A673 (cell line): ENCODE measurements at places on chromosomes 5 and 9. TPM values are rescaled to one million over a fixed set of nuclear protein-coding genes. Genes with fewer than 3 reads are reported as not detected.

DNA sequence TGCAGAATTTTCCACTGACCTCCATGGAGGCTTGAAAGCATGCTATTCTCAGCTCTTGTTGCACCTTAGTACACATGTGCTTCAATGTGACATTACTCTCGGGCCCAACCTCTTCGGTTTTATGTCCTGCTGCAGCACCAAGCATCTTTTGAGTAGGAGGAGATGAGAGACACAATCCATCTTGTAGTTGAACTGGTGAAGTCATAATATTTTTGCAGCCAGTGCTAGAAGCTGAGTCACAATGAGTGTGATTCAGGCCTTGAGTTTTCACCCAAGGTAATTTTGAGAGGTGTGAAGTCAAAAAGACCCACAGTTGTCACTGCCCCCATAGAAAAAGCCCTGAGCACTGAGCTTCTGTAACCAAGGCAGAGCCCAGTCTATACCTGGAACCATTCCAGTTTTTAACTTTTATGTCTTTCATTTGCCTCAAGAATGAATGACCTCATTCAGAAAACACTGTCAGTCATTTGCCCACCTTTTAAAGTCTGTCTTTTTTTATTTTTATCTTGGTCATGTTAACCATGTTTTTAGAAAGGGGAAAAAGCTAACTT, 117.7 kb downstream of the ZNF462 start:
- no peak for DNase-seq

GRCh38 chr5:71597001-71597400, 9.9 kb downstream of the MCCC2 start:
- DNase-seq: no peak

GRCh38 chr5:131589510-131590348, 45.3 kb downstream of the RAPGEF6 start:
- DNase-seq: peak; percentile 61

GRCh38 chr5:126909856-126910255, 120.5 kb downstream of the MARCHF3 start:
- no peak for DNase-seq

- no peak for DNase-seq
Observed at GRCh38 chr5:68725905-68726683, 367.7 kb upstream of the SLC30A5 start.

- no peak for DNase-seq
Observed at GRCh38 chr5:136620016-136620419, 254.7 kb upstream of the TRPC7 start.

DNA sequence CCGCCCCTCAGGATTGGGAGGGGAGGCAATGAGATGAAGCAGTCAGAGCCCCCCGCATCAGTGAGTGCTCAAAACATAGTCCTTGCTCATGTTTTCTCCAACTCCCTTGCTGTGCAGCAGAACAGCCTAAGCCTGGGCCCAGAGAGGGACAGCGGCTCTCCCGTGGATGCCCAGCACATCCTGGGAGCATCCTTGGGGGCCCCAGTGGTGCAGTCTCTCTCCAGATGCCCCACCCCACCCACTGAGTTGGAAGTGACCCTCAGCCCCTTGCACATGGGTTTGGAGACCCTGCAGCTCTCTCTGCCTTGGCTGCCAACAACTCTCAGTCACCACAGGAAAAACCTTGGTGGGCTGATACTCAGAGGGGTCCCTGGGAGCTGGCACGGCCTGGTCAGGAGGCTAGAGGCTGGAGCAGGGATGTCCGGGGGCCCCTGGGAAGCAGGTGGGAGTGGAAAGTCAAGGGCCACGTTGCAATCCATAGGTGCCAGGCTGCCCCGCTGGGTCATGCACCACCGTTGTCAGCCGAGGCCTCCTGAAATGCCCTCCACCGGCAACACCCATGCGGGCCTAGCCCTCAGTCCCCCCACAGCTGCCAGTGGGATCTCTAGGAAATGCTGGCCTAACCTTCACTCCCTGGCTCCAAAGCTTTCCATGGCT, 242.5 kb downstream of the PBX3 start:
- no peak for DNase-seq

GRCh38 chr9:13568841-13569601, 289.5 kb upstream of the MPDZ start:
- no peak for DNase-seq

GRCh38 chr5:155728857-155729683, 597.9 kb upstream of the SGCD start:
- DNase-seq: peak; percentile 27

DNA sequence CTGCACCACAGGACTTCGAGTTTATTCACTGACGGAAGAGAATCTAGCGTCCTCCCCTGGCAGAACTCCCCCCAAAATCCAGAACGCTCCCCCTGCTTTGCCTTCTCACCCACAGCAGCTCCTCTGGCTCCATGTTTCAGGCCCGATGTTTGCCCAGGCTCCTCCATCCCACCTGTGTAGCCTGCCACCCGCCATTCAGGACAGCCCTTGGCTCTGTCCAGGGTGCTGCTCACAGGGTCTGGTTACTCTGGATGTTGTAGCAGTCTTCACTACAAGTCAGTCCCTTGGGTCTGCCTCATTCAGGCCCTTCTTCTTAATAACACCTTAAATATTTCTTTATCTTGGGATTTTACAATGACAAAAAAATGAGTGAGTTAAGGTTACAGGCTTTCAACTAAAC, 41.3 kb upstream of the SV2C start:
- DNase-seq: peak; percentile 26

DNA sequence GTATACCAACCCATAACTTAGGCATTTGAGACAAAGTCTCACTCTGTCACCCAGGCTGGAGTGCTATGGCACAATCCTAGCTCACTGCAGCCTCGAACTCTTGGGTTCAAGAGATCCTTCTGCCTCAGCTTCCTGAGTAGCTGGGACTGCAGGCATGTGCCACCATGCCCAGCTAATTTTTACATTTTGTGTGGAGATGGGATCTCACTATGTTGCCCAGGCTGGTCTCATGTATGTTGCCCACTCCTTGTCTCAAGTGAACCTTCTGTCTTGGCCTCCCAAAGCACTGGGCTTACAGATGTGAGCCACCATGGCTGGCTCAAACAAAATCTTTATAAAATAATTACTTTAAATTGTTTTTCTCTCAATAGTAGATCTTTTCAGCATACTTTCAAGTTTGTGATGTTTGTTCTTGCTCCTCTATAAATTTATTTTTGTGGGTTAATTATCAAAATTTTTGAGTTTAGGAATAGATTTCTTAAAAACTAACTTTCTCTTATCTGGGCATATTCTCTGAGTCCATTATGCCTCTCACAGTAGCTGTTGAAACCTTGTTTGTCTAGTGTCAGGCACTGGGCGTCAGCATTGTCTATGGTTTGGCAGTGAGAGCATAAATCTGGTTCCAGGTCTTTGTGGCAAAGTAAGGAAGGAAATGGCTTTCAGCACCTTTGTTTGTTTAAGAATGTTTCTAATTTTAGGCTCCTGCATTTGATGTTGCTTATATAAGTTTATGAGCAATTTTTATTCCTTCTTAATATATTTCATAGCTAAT, 38.7 kb downstream of the NLN start:
- no peak for DNase-seq

DNA sequence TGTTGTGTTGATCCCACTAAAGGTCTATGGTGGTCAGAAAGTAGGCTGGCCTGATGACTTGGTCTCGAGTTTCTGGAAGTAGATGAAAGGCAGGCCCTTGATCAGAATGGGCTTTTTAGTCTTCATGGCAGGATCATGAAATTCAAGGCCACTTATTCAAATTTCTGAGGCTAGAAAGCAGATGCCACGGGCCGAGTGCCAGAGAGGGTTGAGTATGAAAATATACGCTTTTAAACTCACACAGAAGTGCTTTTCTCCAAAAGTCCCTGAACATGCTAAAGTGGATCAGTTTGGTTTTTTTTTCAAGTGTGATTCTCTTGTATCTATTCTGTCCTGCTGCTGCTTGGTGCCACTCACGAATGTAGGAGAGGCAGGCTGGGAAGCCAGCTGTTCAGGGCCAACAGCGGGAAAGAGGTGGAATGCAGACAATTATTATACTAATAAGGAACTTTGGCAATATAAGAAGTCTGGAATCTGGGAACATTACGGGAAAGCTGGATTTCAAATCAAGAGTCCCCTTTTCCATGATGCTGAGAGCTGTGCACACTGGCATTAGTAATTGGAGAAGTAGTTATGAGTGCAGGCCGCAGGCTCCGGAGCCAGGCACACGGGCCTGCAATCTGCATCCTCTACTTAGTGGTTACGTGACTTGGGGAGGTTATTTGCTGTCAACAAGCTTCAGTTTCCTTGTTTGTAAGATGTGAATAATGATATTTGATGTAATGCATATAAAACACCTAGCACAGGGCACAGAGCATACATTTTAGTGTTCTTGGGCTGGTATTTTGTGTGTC, 95.8 kb downstream of the LMNB1 start:
- DNase-seq: no peak

Gene ADGRV1
- total RNA-seq: 4.0 and 6.8 TPM in 2 replicates

Gene ROPN1L
- total RNA-seq: 0.24 and 0.39 TPM in 2 replicates

Gene LHX3
- 0.11 TPM in 1 of 2 replicates, not detected in the other for total RNA-seq

Gene MTMR12
- total RNA-seq: 31.6 and 35.8 TPM in 2 replicates
